ENCODE measurements at places on chromosomes 3 and 15.

GRCh38 chr3:142999881-143000280 lies 1.5 kb upstream of the U2SURP start:
- no peak for DNase-seq

DNA sequence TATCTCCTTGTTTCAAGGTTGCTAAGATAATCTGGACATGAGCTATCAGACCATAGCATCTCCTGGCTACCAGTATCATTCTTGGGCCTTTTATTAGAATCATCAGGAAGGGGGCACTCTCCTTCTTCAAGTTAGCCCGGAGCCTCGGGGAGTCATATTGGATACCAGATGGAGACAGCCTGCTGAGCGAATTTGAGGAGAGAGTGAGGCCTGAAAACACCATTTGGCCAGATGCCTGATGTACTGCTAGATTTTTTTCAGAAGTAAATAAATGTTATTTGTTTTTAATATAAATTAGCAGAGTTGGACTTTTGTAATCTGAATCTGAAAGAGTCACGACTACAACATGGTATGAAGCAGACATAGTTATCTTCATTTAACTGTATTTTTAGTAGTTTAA lies 848.6 kb downstream of the IGSF11 start:
- no peak for DNase-seq

DNA sequence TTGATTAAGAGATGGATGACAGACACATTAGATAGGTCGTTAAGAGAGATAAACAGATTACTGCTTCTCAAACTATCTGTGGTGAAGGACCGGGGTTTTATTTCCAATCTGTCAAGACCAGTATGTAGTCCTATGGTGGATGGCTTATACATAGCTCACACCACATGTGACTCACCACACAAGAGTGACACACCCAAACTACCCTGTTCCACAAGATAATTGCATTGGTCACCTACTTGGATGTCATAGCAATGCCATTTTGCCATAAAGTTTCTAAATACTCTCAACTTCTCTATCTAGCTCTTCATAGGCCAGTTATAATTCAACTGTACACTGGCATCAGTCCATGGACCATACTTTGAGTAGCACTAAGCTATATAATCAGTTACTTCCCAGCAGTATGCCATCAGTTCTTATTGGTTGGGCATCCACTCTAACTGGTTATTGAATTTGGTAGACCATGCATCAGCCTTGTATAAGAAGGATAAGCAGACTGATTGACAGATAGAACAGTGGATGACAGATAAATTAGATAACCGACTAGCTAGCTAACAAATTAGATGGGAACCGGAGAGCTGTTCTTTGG lies 11.6 kb downstream of the WWTR1 start:
- DNase-seq = no peak

DNA sequence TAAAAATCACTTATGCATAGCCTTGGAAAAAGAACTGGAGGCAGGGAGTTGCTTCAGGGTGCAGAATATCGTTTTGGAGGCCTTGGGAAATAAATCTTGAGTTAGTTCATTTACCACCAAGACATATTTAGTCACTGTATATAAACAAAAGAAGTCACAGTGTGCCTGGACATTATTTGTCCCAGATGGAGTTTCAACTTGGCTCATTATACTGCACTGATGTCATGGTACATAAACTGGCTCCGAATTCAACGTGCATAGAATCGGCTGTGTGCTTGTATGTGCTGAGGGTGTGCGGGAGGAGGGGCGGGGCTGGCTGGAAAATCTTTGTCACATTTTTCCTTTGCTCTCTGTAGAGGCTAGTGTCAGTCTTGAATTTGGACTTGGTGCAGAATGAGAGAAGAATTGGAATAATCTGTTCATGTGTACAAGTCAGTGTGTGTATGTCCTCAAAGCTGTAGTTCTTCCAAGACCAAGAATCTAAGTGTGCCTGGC lies 86.6 kb downstream of the FNDC3B start:
- no peak for DNase-seq

DNA sequence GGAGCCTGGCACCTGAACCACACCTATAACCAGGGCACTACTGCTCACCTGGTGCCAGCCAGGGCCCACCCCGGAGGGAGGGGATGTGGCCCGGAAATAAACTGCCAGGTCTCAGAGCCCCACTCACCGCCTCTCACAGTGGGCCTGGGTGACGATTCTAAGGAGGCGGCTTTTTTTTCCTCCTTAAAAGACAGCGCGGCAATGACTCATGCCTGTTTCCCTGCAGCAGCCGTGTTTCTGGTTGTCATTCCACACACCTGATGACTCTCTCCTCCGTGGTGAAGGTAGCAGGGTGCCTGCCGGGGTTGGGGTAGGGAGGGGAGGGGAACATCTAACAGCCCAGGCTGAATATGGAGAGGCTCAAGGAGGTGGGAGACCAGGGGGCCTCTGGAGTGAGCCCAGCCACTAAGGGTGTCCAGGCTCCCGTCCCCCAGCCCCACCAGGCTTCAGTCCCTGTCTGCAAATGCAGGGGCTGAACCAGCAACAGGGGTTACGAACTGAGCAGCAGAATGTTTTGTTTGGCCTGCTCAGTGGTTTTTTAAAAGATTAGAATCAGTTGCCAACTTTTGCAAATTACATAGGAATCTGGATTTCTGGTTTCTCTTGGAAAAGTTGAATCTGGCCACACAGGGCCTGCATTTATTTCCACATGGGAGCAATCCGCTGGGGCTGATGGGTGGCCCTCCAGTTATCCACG lies 127.3 kb upstream of the LINGO1 start:
- DNase-seq = no peak

Data from T1000 (cell line).